ENCODE measurements at places on chromosomes 2 and 18. TPM values are rescaled to one million over a fixed set of nuclear protein-coding genes. Genes with fewer than 3 reads are reported as not detected.

GRCh38 chr18:45940724-45941123 lies 26.4 kb downstream of the EPG5 start:
- DNase-seq = no peak

- DNase-seq = no peak
These were observed 362.8 kb downstream of the CBLN2 start for GRCh38 chr18:72181241-72181764.

DNA sequence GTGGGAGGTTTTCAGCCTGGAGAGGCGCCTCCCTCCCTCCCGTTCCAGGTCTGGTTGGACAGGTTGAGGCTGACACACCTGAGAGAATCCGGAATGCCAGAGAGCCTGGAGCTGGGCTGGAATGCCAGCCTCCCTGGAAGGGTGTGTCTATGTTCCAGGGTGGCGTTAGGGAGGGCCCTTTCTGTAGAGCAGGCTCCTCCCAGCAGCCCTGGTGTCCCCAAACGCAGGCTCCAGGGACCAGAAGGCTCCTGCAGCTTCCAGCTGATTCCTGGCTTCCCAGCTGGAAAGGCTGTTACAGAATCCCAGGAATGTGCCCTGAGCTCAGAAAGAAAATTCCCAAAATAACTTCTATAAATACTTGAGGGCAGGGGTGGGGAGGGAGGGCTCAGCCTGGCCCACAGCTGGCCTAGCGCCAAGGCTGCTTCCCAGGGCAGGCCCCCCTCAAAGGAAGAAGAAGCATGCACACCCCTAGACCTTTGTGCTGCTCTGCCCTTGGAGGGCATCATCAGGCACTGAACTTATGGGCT lies 85.4 kb downstream of the STPG4 start:
- DNase-seq = peak; percentile 96

DNA sequence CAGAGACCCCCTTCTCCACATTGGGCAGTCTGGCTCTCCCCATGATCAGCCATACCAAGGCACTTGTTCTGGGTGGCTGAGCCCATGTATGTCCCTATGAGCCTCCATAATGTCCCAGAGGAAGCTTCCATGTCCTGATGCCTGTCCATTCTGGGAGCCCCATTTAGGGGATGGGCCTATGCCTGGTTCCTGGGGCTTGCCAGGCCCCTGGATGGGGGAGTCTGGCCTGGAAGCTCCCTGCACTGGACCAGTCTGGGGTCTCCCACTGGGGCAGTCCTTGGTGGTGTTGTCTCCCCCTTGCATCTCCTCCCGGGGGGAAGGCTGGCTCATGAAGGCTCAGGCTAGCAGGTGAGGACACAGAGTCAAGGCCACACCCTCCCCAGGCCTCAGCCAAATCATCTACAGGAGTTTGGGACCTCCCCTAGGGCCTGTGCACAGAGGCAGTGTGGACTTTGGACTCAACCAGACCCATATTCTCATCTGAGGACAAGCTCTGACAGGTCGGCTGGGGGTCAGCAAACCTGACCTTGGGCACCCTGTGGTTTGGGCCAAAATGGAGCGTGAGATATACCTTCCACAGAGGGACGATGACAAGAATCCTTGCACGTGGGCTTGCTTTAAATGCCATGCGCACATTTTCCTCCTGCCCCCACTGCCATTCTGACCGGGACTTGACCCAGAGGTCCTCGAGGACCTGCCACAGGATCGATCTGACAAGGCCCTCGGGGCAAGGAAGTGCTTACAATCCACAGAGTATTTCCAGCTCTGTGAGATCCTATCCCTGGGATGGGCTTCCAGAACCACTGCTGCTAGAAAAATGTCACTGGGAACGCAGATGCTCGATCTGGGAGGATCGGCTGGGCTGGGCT lies 38.8 kb downstream of the INHBB start:
- no peak for DNase-seq

DNA sequence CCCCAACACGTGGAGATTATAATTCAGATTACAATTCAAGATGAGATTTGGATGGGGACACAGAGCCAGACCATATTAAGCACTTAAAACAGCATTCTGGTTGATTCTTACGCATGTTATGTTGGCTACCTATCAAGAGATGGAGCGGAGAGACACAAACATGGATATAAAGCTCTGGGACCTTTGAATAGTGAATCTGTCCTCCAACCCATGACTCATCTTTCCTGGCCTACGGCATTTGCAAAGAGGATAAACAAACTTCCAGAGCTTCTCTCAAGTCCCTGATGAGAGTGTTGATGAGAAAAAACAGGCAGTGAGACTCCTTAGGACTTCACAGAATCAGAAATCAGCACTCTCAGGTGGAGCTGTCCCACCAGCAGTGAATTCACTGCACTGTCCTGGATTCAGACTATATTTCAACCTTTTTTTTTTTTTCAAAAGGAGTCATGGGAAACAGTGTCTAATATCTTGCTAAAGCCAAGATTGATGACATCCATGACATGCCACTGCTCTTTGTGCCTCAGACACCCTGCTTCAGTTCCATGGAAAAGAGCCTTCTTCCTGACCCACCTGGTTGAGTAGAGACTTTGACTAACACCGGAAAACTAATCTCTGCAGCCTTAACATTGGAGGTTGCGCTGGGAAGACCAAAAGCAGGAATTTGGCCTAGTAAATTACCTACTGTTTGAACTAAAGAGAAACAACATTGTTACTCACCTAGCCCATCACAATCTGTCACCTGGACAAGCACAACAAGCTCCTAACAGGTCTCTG lies 62.1 kb upstream of the NPAS2 start:
- peak; percentile 78 for DNase-seq

GRCh38 chr18:31401156-31402025 lies 24.8 kb downstream of the DSG4 start:
- DNase-seq = no peak

GRCh38 chr18:36798738-36799473 lies 29.9 kb downstream of the TPGS2 start:
- no peak for DNase-seq

- DNase-seq = peak; percentile 83
These were observed 18.3 kb downstream of the NHEJ1 start for GRCh38 chr2:219142329-219142728.

DNA sequence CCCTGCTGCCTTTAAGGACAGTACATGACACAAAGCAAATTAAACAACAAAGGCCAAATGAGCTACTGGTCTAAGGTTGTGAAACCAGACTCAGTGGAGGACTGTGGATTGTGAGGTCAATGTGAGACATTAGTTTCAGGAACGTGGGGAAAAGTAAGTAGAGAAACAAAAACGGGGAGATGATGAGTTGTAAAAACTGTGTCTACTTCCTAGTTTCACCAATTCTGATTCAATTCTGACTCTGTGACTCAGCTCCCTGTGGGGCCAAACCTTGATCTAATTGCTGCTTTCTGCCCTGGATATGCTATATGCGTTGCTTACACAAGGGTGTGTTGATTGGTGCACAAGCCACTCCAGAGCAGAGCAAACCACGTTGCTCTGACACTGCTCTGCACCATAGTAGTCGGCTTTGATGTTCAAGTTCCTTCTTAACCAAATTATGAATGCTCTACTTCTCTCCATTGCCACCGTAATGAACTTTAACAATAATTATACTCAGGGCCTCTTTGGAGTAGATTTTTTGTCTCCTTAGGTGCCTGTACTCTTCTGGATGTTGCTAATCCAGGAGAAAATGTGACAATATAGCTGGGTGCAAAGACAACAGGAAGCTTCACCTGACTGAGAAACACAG lies 1640.1 kb upstream of the CELF4 start:
- DNase-seq = no peak

- no peak for DNase-seq
These were observed 40.2 kb upstream of the COPS8 start for GRCh38 chr2:237045449-237045848.

DNA sequence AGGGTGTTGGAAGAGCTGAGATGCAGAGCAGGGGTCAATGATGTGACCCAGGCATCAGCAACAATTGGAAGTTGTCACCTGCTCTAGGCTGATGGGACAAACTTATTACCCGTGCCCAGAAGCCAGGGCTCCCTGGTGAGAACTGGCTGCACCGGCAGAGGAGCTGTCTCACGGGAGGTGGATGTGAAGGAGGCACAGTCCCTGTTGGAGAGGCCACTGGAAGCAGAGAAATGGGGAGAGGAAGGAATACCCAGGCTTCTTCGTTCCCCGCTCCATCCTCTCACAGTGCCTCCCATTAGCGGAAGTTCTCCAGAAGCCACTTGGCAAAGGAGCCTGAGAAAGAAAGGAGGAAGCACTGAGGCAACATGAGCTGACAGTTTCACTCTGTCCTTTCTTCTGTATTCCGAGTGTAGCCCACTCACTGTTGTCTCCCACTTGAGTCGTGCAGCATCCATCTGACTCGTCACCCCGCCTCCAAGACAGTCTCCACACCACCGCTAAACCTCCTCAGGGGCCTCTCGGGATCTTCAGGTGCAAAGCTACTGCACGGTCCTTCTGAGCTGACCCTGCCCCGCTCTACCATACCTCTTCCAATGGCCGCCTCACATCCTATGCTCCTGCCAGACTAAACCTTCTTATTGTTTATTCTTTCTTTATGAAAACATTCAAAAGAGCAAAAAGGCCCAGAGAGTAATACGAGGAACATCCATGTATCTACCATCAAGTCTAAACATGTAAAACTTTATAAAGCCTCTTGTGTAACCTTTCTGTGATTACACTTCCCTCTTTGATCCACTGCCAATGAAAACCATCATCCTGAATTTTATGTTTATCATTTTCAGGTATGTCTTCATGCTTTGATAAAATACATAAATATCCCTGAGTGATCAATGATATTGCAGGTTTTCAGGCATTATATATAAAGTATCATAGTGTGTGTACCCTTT lies 19.1 kb upstream of the AFTPH start:
- no peak for DNase-seq

GRCh38 chr18:23512641-23513040 lies 9.3 kb downstream of the RMC1 start:
- DNase-seq = no peak

DNA sequence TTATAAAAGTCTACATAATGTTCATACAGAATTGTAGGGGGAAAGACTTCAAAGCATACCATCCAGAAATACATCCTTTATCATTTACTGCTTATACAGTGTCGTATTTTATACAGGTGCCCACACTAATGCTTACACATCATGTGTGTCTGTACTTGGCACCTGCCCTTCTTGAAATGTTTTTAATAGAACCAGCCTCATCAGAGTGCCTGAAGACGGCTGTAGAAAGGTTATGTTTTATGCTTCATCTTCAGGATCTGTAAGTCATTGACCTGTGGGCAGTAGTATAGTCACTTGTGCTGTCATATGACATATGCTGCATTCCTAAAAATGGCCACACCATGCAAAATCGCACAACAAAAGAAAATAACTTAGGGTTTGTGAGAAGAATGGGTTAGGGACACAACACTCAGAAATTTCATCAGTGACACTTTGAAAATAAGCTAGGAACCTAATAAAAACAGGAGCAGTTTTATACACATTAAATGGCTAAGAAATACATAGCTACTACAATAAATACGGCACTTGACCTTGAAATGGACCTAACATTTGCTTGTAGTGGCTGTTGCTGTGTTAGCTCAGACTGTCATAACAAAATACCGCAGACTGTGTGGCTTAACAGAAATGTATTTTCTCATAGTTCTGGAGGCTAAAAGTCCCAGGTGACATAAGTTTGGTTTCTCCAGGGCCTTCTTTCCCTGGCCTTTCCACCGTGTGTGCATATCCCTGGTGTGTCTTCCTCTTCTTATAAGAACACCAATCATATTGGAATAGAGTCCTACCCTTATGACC lies 112.6 kb downstream of the CERS6 start:
- DNase-seq = no peak

DNA sequence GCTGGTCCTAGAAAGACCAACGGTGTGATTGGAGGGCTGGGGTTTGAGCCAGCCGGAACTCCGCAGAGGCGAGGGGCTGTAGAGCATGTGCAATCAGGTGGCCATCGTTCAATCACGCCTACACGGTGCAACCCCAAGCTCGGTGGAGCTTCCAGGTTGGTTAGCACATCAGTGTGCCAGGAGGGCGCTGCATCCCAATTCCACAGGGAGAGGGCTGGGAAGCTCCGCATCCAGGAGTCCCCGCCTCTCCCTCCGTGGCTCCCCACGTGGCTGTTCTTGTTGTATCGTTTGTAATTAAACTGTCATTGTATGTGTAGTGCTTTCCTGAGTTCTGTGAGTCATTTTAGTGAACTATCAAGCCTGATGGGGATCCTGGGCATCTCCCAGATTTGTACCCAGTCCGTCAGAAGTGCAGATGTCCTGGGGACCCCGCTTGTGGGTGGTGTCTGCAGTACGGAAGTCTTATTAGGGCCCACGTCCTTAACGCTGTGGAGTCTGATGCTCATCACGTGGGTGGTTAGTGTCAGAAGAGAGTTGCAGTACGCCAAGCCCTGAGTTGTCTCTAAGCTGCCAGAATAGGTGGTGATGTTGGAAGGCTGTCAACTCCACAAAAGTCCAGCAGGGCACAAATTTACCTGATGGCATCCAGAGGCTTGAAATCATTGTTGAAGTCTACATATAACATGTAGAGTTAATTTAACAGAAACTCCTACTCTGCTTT lies 20.6 kb upstream of the AMMECR1L start:
- DNase-seq = no peak

GRCh38 chr2:20781656-20782265 lies 41.1 kb downstream of the LDAH start:
- peak; percentile 7 for DNase-seq

DNA sequence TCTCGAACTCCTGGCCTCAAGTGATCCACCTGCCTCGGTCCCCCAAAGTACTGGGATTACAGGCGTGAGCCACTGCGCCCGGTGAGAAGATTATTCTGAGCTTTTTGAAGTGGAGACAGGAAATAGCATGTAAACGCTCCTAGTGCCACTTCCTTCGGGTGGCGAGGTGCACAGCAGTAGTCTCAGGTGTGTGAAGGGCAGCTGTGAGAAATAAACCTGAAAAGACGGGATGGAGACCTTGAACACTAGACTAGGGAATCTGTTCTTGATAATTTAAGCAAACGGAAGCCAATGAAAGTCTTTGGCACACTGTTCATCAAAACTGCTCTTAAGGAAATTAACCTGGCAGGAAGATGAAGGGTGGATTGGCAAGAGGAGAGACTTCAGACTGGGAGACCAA lies 439 bp upstream of the PLEKHH2 start:
- no peak for DNase-seq

The MC5R gene
- not detected for total RNA-seq

The HOXD3 gene
- 0.66 TPM for total RNA-seq

The FAP gene
- total RNA-seq = 21.1 TPM

The TNFAIP6 gene
- 1.5 TPM for total RNA-seq

The RAB10 gene
- total RNA-seq = 92.7 TPM

The NMUR1 gene
- 1.0 TPM for total RNA-seq

The STEAP3 gene
- 33.2 TPM for total RNA-seq

The TTR gene
- total RNA-seq = not detected
